ENCODE measurements at places on chromosomes 11 and 22. TPM values are rescaled to one million over a fixed set of nuclear protein-coding genes. Genes with fewer than 3 reads are reported as not detected.

APOA4 gene
- 7,993 TPM for total RNA-seq

GAL3ST1 gene
- 19.0 TPM for total RNA-seq

FAM180B gene
- total RNA-seq, result not detected

DRICH1 gene
- total RNA-seq, result 1.1 TPM

HDAC10 gene
- total RNA-seq, result 119 TPM

OR6A2 gene
- total RNA-seq, result not detected

KCNJ1 gene
- total RNA-seq, result not detected

FDX1 gene
- total RNA-seq, result 15.0 TPM

C11orf42 gene
- not detected for total RNA-seq

PAMR1 gene
- total RNA-seq, result 64.4 TPM

FAM111B gene
- 3.7 TPM for total RNA-seq

SLC6A5 gene
- total RNA-seq, result not detected

OSBP2 gene
- total RNA-seq, result 4.4 TPM

OR51E1 gene
- not detected for total RNA-seq

TEF gene
- 6.6 TPM for total RNA-seq

PTGDR2 gene
- 2.6 TPM for total RNA-seq

OR8D4 gene
- total RNA-seq, result not detected

SLC43A3 gene
- 13.3 TPM for total RNA-seq

EPS8L2 gene
- total RNA-seq, result 710 TPM

SMIM35 gene
- not detected for total RNA-seq

OR52H1 gene
- total RNA-seq, result not detected

FOLR3 gene
- total RNA-seq, result not detected

IFITM10 gene
- total RNA-seq, result 0.88 TPM

LMO1 gene
- not detected for total RNA-seq

CRYBA4 gene
- total RNA-seq, result not detected

MMP13 gene
- total RNA-seq, result not detected

Measured in Peyer's patch (tissue), 4 donors.